Fibroblast of skin of scalp (primary cell): ENCODE measurements at places on chromosomes 13 and 19.

- peak; percentile 73 for DNase-seq
Measured at GRCh38 chr13:44507639-44508038, 68.5 kb downstream of the TSC22D1 start.

DNA sequence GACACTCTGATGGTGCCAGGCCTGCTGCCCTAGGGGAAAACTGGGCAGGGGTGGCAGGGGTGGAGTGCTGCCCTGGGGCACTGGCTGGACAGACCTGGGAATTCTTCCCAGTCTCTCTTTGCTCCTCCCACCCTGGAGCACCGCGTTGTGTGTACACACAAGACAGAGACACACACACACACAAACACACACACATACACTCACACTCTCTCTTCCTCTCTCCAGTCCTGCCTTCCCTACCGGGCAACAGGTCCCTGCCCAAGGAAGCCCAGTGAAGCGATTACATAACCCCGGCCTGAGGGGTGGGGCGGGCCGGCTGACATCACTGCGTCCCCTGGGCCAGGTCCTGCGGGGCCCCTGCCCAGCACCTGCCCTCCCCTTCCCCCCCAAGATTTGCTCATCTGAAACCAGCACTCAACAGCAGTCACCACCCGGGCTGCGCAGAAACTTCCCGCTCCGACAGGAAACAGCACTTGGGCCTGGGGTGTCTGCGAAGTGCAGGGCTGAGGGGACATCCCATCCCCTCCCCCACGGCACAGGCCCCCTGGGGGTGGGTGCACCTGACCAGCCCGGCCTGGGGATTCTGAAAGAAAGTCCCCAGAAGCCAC is 1.2 kb downstream of the MKNK2 start:
- peak; percentile 48 for DNase-seq

DNA sequence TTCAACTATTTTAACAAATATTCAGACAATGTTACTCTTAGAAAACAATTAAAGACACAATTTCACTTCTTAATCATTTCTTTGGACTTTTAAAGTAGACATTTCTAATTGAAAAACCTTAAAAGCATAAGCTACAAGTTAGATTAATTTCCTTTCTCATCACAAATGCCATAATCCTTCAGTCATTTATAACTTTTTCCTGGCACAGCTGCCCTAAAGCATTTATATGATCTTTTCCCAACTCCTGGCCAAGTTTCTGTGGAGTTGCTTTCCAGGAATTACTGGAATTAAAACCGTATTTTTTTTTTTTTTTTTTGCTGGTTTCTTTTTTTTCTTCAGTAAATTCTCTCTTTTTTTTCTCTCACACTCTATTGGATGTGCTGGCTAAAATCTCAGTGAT is 615.9 kb downstream of the TBC1D4 start:
- peak; percentile 50 for DNase-seq

GRCh38 chr13:84962141-84962750 is 837.0 kb downstream of the SLITRK6 start:
- DNase-seq = no peak

DNA sequence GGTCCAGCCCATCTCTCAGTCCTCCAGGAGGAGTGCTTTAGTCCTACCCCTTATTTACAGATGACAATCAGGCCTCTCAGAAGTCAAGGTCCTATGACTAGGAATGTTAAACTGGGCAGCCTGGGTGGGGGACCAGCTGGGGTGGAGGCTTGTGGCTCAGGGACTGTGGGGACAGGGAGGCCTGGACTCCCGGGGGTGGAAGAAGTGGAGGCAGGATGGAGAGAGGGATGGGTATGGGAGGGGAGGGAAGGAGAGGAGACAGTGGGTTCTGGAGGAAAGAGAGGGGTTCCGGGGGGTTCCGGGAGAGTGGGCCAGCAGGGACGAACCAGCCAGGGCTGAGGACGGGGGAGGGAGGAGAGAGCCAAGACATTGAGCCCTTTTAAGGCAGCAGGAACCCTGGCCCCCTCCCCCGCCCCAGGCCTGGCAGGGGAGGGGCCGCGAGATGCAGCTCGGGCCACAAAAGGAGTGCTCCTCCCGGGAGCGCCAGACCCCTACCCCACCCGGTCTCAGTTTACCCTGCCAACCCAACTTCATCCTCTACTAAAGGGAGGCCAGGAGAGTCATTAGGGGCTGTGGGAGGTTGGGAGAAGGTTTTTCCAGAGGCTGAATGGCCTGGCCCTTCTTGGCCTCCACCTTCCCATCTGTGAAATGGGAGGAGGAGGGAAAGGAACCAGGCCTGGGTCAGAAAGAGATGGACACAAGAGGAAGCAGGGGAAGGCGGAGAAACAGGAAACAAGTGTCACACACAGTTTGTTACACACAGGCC is 1.7 kb downstream of the DMPK start:
- no peak for DNase-seq

GRCh38 chr19:56324436-56324835 is 9.8 kb upstream of the ZSCAN5A start:
- no peak for DNase-seq

- no peak for DNase-seq
Measured at GRCh38 chr19:35222373-35223015, 6.0 kb downstream of the FAM187B start.
